G401 (cell line): ENCODE measurements at places on chromosomes 5 and 9. TPM values are rescaled to one million over a fixed set of nuclear protein-coding genes. Genes with fewer than 3 reads are reported as not detected.

GRCh38 chr9:22073349-22073748 is 64.2 kb upstream of the CDKN2B start:
- no peak for DNase-seq

DNA sequence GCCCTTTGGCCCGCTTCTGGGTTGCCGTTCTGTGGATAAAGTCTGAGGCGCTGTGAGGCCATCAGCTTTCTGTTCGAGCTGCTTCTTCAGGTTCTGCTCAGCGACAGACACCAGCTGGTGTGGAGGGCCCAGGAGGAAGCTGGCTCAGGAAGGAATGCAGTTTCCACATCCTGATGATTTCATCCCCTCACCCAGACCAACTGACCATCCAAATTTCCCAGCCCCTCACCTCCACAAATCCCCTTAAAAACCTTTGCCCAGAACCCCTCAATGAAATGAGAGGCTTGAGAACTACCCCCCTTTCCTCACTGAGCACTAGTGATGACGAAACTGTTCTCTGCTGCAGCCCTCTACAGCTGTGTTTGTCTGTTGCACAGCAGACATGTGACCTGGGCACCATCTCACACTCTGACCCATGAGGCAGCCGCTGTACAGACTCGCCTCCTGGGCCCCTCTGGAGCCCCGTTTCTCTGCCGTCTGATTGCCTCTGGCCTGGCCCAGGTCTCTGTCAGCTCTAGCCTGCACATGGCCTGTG is 45.4 kb downstream of the SPATA31C2 start:
- DNase-seq: no peak

DNA sequence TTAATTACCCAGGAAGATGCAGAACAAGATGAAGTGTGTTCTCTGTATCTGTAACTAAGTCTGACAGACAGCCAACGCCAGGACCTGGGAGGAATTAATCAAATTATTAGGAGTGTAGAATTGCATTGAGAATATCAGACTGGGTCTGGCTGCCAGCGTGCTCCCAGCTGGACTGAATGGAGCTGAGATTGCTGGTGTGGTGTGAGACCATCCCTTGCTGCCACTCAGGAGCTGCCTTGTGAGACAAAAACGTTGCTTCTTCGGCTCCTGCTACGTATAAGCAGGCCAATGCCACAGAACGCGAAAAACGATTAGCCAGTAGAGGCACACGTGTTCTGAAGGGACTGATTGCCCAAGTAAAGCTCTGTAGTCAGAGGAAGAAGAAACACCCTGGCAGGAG is 66.8 kb downstream of the AMBP start:
- no peak for DNase-seq

- DNase-seq: peak; percentile 44
Measured at GRCh38 chr5:78809444-78809843, 160.9 kb upstream of the LHFPL2 start.

- DNase-seq: no peak
Measured at GRCh38 chr5:66864240-66864884, 268.2 kb downstream of the MAST4 start.

- DNase-seq: no peak
Measured at GRCh38 chr5:168786147-168786546, 207.0 kb upstream of the PANK3 start.

GRCh38 chr5:116315531-116315930 is 230.7 kb downstream of the COMMD10 start:
- no peak for DNase-seq

GRCh38 chr9:81266086-81266485 is 423.3 kb downstream of the TLE1 start:
- no peak for DNase-seq

GRCh38 chr5:43482490-43483297 is 971 bp downstream of the TMEM267 start:
- no peak for DNase-seq

GRCh38 chr9:100938507-100938906 is 90.0 kb upstream of the PLPPR1 start:
- no peak for DNase-seq

DNA sequence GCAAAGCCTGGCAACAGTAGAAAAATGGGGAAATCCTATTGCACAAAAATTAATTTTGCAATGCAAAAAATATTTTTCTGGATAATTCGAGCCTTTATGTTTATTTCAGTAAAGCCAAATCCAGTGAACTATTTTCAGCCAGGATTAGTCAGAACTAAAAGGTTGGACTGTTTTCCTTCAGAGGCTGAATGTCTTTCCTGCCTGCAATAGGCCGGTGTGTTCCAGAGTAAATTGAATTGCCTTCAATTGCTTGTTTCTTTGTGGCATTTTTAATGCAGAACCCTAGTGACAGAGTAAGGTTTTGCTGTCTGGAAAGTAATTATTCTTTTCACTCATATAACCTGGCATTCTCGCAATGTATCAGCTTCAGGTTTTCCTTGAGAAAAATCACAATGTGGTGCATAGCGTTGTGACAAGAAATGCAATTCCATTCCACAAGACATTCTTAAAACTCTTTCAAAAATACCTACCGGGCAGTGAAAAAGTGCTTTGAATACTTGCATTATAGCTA is 183.7 kb downstream of the GLIS3 start:
- DNase-seq: no peak

DNA sequence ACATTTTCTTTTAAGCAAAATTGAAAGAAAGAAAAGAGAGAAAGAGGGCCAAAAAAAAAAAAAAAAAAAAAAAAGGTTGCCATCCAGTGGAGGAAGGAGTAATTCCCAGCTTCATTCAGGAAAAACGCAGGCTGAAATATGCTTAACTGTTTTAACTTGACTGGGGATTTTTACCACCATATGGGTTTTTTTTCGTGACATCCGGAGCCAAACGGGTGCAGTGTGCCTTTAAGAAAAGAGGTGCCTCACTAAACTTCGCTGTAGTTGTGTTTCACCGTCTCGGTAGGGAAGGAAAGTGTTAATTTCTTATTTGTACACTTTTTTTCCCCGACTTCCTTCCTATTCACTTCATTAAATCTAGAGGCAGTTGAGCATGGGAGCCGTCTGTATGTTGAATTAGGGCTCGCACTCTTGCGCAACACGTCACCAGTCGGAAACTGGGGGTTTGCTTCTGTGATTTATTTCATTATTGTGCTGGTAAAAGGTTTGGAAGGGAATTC is 143.0 kb downstream of the SMARCA2 start:
- peak; percentile 61 for DNase-seq

DNA sequence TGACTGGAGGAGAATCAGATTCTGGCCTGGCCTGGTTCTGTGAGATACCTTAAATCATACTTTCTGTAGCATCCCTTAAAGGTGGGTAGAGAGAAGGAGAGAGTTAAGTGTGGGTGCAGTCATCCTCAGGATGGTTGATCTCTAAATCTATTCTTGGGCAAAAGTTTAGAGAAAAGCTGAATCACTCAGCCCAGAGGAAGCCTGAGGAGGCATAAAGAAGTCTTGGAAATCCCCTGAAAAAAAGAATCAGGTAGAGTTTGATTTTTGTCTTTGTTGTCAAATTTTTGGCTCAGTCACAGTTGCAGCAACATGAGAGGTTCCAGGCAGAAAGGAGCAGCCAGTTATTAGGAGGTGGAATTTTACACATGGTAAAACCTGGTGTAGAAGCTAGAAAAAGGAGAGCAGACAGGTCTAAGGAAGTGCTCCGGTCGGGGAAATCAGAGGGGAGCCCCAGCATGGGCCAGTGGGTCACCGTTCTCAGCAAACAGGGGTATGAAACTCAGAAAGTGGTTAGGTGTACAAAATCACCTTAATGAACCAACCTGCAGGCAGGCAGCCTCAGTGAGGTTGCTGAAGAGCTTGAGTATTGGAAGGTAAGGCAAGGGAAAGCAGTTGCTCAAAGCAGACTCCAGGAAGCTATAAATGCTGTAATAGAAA is 116.2 kb upstream of the CNTLN start:
- no peak for DNase-seq

GRCh38 chr5:78025540-78025939 is 249.4 kb upstream of the TBCA start:
- DNase-seq: no peak

GRCh38 chr9:27371382-27371781 is 74.4 kb upstream of the EQTN start:
- no peak for DNase-seq

- DNase-seq: no peak
Measured at GRCh38 chr9:111436571-111436970, 47.6 kb downstream of the ECPAS start.

GRCh38 chr9:93668261-93668871 is 92.0 kb downstream of the PHF2 start:
- DNase-seq: peak; percentile 15

DNA sequence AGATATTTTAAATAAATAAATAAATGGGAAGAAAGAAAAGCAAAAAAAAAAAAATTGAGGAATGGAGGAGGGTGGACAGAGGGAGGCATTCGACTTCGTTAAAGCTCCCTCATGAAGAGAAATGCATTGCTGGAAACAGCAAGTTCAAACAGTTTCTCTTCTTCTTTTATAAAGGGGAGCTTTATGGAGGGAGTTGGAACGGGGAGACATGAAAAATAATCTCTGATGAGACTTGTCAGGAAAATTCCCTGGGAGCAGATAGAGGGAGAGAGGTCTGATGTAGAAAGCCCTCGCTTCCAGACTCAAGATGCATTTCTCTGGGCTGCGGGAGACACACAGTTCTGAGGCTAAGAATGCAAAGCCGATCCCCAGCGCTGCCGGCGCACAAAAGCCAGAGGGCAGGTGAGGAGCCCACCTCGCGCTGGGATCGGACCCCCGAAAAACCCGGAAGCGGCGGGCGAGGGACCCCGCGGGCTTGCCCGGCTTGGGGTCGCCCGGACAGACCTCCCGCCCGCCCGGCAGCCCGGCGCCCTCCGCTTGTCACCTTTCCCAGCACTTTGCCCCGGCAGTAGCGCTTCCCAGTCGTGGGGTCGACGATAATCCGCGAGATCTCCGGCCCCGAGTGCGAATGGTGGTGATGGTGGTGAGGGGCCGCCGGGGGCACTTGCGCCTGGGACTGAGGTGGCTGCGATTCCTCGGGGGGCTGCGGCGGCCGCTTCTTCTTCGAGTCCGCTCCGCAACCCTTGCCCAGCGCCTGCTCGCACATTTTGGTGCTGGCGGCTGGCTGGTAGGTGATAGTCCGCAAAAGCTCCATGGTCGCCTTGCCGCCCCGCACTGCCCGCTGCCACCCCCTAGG is 512 bp downstream of the PLK2 start:
- DNase-seq: peak; percentile 50

DNA sequence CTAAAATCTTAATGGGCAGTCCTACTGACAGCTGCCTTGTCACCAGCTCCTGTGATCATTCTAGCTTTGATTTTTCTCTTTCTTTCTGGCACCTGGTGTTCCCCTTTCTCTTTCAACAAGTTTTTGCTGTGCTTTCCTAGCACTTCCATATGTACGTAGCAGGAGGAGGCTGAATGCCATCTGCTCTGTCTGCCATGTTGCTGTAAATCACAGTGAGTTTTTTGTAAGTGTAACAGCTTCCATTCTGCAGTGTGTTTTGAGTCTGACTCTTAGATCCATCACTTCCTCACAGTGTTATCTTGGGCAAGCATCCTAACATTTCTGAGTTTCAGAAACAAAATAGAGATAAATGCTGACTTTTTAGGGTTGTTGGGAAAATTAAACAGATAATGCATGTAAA is 247.9 kb downstream of the DOCK8 start:
- DNase-seq: peak; percentile 31

- no peak for DNase-seq
Measured at GRCh38 chr9:16230731-16231130, 639.7 kb downstream of the BNC2 start.

GRCh38 chr9:20292002-20292401 is 330.3 kb downstream of the MLLT3 start:
- DNase-seq: no peak

- no peak for DNase-seq
Measured at GRCh38 chr5:16238018-16238417, 58.4 kb upstream of the MARCHF11 start.

GRCh38 chr5:159337016-159337955 is 7.0 kb upstream of the IL12B start:
- DNase-seq: no peak

DNA sequence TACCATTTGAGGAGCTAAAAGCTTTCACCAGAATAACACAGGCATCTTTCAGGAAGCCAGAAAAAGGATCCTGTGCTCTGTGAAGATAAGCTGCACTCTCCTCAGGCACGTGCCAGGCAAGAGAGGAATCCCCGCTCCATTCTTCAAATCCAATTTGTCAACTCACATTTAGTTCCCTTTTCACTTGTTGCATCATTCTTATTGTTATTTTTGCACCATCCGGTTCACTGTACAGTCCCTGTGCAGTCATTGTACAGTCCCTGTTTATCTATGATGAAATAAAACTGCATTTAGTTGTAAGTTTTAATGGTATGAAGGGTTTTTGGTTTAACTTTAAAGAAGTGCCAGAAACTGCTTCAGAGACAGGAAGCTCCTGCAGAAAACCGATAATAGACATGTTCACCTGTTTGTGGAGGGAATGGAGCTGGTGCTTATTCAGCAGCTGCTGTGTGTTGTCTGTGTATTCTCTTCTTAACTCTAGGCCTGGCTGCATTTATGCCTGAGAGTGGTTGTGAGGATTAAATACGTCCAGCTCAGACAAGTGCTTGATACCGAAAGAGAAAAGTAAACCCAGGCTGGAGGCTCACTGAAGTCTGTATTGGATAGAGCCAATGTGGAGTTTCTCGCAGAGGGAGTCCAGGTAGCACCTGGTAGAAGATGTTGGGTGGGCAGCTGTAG is 22.4 kb downstream of the IFNW1 start:
- no peak for DNase-seq

GRCh38 chr5:152086668-152087067 is 162.0 kb upstream of the GLRA1 start:
- no peak for DNase-seq

DNA sequence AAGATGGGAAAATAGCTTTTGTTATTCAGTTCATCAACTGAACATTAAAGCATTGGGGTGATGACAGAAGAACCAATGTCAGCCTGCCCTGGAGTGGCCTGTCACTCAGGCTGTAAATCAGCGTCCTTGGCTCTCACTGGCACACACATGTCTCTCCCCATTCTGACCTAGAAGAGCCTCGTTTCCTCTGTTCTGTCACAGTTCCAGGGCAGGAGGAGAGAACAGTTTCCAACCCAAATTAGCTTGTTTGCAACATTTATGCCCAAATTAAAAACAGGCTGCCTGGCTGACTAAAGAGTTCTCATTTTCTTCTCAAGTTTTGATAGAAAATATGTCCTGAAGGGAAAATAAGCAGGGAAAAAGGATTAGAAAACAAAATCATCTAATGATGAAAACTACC is 520.1 kb downstream of the CHSY3 start:
- peak; percentile 18 for DNase-seq

The ROR2 gene
- 1.4 and 3.2 TPM in 2 replicates for total RNA-seq

The IFNK gene
- total RNA-seq: not detected in 2 replicates

The TMEM215 gene
- total RNA-seq: not detected in 2 replicates

The ELP1 gene
- total RNA-seq: 26.3 and 54.7 TPM in 2 replicates

The ANKRD31 gene
- 1.8 and 2.8 TPM in 2 replicates for total RNA-seq

The IFNB1 gene
- total RNA-seq: not detected in 2 replicates

The HAPLN1 gene
- total RNA-seq: 0.47 TPM in 1 of 2 replicates, not detected in the other

The ST6GALNAC4 gene
- total RNA-seq: 31.9 and 32.8 TPM in 2 replicates

The SPINK4 gene
- total RNA-seq: not detected in 2 replicates

The FGF1 gene
- total RNA-seq: 0.03 TPM in 1 of 2 replicates, not detected in the other

The NIM1K gene
- total RNA-seq: 0.41 and 1.5 TPM in 2 replicates

The TIGD6 gene
- total RNA-seq: 1.4 and 1.9 TPM in 2 replicates

The FAM153A gene
- not detected in 2 replicates for total RNA-seq

The ZNF462 gene
- 0.06 and 0.20 TPM in 2 replicates for total RNA-seq

The LIFR gene
- 0.12 and 0.98 TPM in 2 replicates for total RNA-seq
